ENCODE measurements at places on chromosomes 12 and 14.

DNA sequence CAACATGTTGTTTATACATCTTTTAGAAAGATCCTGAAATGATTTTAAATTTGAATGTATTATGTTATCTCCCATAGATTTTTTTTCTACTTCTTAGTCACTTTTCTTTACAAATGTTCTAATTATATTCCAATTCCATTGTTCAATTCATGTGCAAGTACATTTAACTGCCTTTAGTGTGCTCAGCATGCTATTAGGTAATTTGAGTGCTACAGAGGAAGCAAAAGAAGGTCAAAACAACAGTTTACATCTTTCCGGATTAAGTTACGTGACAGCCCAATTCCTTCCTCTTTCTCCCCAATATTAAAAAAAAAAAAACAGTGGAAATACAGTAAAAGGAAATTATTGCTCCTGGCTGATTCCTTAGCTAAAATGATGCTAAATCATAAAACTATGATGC, 98.3 kb downstream of the RTN1 start:
- no peak for DNase-seq

DNA sequence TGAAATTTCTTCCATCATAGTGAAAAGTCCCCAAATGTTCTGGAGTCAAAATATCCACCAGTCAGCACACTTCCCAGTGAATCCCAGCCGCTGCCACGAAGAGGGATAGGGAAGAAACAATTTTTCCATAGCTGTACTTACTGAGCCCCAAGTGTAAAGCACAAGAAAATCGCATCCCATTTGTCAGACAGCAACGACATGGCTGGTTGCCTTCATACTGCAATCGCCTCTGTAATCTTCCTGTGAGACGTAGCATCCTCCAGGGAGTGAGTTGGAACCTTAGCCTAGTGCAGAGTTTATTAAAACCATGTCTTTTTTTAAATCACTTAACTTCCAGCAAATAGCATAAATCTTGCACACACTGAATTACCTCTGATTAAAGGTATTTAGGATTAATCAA, 56.8 kb downstream of the GNG2 start:
- no peak for DNase-seq

DNA sequence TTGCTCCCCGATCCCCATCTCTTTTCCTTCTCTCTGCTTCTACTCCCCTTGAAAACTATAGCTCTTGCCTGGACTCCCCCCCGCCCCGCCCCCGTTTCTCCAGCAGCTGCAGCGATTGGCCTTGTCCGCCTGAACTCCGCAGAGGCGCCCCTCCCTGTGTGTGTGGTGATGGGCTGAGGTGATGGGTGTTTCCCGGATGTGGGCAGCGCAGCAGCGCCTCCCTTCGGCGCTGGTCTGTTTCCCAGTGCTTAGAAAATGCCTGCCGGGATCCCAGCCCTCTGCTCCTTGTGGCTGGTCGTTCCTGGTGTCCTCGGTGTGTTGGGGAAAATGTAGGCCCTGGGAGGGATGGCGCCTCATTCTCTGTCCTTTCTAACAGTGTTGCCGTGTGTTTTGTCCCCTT, 43.3 kb downstream of the GALNT8 start:
- no peak for DNase-seq

GRCh38 chr14:59265808-59266207, 77.3 kb downstream of the DAAM1 start:
- DNase-seq = no peak

DNA sequence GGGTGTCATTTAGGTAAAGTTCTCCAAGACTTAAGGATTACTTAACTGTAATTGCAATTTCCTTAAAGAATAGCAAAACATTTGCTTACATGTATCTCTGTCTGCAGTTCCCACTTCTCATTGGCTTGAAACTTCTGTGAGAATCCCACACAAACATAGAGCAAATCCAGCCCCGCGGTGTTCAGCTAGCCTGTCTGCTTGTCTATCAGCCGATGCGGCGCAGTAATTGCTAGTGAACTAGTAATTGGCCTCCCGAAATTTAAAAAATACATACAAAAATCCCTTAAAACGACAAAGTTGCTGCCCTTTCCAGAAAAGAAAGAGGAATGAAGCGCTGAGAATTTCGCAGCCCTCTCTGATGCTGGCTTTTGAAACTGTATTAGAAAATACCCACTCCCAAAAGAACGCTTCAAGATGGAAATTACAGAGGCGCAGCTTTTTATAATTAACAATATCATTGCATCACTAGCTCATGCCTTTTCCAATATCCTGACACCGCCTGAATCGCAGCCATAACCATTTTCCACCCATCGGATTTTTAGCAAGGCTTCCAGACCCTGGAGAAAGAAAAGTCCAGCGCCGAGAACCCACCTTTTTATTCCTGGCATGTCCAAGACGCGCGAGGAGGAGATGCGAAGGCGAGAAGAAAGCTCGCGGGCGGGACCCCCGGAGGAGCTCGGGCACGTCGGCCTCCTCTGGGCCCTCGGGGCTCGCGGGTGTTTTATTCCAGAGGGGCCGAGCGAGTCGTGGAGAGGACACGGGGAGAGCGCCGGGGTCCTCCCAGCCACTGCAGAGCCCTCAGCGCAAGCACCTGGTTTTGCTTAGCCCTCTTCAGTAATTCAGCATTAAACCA, 646 bp downstream of the FBLN5 start:
- no peak for DNase-seq

- DNase-seq = no peak
These were observed 4.5 kb upstream of the OAS2 start for GRCh38 chr12:112973818-112974231.

- no peak for DNase-seq
These were observed 49.0 kb downstream of the TMEM117 start for GRCh38 chr12:43884683-43885410.
